ENCODE measurements at places on chromosomes 1 and 21. TPM values are rescaled to one million over a fixed set of nuclear protein-coding genes. Genes with fewer than 3 reads are reported as not detected.

Gene UBXN10
- total RNA-seq = 2.7 TPM

Gene SUMO3
- total RNA-seq = 59.7 TPM

Gene OR10J4
- total RNA-seq = not detected

Gene VWA5B1
- 0.22 TPM for total RNA-seq

Gene ADGRL4
- total RNA-seq = 28.2 TPM

Gene PTGS2
- 2.5 TPM for total RNA-seq

Gene SNIP1
- 12.0 TPM for total RNA-seq

Gene FAM72C
- 0.33 TPM for total RNA-seq

Gene NUAK2
- 1.7 TPM for total RNA-seq

- no peak for DNase-seq
Observed at GRCh38 chr1:180600343-180600742, 31.5 kb upstream of the XPR1 start.

GRCh38 chr1:153968000-153968363, 280 bp downstream of the CREB3L4 start:
- DNase-seq = no peak

DNA sequence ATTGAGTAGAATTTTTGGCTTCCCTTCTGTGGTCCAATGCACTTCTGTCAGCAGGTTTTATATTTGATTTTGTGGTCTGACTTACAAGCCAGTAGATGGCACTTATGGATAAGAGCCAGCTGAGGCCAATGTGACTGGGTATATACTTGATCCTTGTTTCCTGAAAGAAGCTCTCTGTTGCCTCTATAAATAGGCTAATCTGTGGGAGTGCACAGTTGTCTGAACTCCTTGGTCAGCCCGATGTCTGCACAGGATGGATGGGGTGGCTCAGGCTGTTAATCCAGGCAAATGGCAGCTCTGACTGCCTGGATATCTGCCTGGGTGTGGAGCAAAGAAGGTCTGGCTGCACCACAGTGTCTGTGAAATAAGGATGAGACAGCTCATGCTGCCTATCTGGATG, 1183.7 kb upstream of the PRMT6 start:
- no peak for DNase-seq

DNA sequence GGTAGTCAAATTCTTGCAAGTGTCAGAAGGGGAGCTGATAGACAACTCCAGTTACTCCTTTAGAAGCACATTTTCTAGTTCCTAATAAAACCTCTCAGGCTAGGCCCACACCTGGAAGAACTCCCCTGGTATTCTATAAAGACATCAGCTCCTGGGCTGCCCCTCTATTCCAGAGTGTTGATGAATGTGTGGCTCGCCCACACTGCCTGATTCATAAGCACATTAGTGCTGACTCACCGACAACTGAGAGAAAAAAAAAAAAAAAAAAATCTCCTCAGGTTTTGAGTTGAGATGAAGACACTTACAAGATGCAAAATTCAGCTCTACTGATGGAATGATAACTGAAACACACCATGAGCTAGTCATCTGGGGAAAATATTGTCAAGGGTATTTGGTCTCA, 188.1 kb downstream of the TNR start:
- no peak for DNase-seq

DNA sequence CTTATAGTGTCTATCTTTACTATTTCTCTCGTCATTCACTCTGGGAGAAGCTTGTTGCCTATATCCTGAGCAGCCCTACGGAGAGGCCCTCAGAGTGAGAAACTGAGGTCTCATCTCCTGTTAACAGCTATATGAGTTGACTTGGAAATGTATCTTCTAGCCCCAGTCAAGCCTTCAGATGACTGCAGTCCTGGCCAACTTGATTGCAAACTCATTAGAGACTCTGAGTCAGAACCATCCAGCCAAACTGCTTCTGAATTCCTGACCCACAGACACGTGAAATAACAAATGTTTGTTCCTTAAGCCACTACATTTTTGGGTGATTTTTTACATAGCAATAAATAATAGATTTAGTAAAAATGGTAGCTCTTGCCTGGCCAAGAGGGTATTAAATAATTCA, 3.9 kb upstream of the ZBED6 start:
- DNase-seq = no peak

DNA sequence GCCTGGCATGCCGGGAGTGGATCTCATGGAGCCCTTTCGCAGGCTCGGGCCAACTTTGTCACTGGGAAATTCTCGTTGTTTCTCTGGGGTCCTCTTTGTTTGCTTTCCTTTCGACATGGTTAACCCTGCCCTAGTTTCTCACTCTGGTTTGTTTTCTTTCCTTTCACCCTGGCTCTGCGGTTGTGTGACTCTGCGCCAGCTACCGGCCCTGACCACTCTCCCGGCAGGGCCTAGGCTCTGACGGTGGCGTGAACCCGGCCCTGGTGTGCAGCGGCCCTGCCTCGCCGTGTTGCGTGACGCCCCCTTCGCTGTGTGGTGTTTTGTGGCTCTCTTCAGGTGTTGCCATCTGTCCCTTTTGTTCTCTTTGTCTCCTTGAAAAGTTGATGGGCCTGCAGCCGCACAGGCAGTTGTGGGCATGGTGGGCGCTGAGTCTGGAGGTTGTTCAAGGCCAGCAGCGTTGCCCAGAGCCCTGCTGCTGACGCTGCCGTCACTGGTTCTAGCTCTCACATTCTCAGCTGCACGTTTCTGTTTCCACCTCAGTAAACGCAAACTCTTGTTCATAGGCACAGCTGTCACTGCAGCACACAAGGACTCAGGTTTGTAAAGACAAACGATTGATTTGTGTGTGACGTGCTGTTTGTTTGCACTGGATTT, 64.6 kb upstream of the DIP2A start:
- DNase-seq = no peak

DNA sequence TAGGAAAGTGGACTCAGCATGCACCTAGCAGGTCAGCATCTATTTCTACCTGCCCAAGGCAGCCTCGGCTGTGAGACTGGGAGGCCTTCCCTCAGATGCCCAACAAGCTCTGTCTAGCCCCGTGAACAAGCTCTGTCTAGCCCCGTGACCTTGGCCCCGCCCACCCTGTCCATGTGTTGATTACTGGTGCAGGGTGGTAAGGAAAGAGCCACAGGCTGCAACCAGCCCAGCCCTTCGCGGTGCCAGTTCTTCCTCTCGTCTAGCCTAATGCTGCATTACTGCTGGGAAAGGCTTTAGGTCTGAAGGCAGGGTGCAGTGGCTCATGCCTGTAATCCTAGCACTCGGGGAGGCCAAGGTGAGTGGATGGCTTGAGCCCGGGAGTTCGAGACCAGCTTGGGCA, 2.2 kb downstream of the GPR153 start:
- DNase-seq = no peak

GRCh38 chr21:35145626-35146233, 96.6 kb upstream of the RUNX1 start:
- no peak for DNase-seq

DNA sequence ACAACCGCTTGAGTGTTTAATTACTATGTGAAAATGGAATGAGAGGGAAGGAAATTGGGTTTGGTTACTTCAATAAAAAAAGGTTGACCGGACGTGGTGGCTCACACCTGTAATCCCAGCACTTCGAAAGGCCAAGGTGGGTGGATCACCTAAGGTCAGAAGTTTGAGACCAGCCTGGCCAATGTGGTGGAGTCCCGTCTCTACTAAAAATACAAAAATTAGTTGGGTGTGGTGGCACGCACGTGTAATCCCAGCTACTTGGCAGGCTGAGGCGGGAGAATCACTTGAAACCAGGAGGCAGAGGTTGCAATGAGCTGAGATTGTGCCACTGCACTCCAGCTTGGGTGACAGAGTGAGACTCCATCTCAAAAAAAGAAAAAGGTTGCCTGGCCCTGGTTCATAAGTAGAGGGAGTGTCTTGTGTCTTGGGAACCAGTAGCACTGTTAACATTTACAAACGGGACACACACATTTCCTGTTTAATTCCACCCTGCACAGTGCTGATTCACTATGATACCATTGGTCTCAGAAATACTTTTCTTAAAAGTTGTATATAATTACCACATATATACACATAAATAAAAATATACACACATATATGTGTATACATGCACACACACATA, 27.6 kb upstream of the CLDN14 start:
- no peak for DNase-seq

DNA sequence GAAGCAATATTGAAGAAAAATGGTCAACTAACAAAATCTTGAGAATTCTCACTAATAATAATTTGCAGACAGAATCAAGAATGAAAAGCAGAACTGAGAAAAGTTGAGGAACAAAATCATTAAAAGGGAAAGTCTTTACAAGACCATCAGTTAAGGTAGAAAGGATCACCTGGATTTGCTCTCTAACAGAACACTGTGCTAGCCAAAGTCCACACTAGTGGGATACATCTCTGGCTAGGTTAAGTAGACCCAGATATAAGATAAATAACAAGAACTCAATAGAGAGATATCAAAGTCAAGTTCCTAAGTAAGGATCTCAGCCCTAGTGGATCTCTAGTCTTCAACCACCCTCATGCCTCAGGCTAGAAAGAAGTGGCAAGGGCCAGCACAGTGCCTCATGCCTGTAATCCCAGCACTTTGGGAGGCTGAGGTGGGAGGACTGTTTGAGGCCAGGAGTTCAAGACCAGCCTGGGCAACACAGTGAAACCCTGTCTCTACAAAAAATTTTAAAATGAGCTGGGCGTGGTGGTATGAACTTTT, 19.6 kb downstream of the IPP start:
- DNase-seq = no peak

GRCh38 chr1:219703368-219703639, 90.4 kb upstream of the ZC3H11B start:
- DNase-seq = no peak

- DNase-seq = no peak
Observed at GRCh38 chr1:1259951-1260600, 13.6 kb upstream of the C1QTNF12 start.

DNA sequence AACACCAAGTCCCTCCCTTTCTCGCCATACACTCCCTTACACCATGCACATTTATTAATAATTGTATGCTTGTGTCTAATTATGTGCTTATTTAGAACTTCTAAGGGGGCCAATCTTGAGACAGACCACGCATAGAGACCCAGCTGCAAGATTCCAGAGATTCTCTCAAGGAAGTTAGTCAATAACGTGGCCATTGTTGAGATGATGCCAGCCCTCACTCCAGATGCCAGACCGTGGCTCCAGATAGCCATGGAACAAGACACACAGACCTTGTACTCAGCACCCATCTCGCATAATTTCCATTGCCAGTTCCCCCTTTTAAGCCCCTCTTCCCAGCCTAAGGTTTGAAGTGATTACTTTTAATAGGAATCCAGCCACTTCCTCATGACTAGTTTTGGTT, 62.4 kb downstream of the DIRAS3 start:
- DNase-seq = no peak
